SJSA1 (cell line): ENCODE measurements at places on chromosomes 5 and 9. TPM values are rescaled to one million over a fixed set of nuclear protein-coding genes. Genes with fewer than 3 reads are reported as not detected.

SPATA31A5 gene
- total RNA-seq, result not detected in 2 replicates

HAPLN1 gene
- total RNA-seq, result 1.2 and 3.3 TPM in 2 replicates

FAM153A gene
- not detected in 2 replicates for total RNA-seq

ZNF484 gene
- 5.5 and 9.6 TPM in 2 replicates for total RNA-seq

- no peaks in the 10 kb centered on the region; the same call in 1 of the 2 replicates for H3K27me3 ChIP-seq
- no peaks in the 10 kb centered on the region for H3K36me3 ChIP-seq
- no peak overlapping the region for H3K27ac ChIP-seq
- H3K4me3 ChIP-seq, result no peak overlapping the region
Observed at GRCh38 chr5:158487664-158488063, 612.1 kb downstream of the EBF1 start.

DNA sequence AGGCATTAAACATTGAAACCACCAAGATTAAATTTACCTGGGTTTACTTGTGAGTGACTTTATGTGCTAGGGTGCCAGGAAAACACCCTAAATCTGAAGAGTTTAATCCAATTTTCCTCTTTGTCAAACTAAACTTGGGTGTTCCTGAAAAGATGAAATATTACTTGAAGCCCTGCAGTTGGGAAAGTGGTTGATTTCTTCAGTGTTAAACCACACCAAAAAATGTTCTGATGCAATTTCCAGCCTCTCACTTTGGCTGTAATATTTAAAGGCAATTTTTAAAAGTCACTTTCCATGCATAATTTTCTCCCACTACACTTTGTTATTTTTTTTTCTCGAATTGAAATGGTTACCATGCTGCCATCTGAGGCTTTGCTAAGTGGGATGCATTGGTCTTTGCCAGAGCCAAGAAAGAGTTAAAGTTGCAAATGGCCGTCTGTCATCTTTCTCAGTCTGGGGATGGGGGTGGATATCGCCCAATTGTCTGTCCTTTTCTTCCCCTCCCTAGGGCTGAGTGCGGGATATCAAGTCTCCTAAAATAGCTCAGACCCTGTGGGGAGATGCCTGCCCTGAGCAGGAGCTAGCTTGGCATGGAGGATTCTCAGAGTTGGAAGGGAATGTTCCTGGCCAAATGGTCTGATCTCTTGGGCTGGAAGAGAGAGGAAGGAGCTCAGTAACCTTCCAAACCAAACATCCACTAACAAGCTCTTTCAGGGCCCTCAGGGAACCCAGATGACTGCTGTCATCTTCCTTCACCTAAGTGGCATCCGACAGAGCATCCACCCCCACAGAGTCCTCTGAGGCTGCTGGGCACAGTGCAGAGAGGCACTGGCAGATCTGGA, 13.6 kb upstream of the SHB start:
- peaks cover 42% of the 10 kb centered on the region for H3K4me1 ChIP-seq
- no peak for DNase-seq
- H3K27me3 ChIP-seq, result no peaks in the 10 kb centered on the region
- no peak overlapping the region for H3K27ac ChIP-seq
- H3K36me3 ChIP-seq, result no peaks in the 10 kb centered on the region
- H3K4me3 ChIP-seq, result no peak overlapping the region

GRCh38 chr5:143208781-143209510, 194.5 kb downstream of the NR3C1 start:
- no peaks in the 10 kb centered on the region for H3K36me3 ChIP-seq
- H3K4me1 ChIP-seq, result peaks cover 34% of the 10 kb centered on the region
- no peak overlapping the region for H3K4me3 ChIP-seq
- H3K27me3 ChIP-seq, result no peaks in the 10 kb centered on the region

DNA sequence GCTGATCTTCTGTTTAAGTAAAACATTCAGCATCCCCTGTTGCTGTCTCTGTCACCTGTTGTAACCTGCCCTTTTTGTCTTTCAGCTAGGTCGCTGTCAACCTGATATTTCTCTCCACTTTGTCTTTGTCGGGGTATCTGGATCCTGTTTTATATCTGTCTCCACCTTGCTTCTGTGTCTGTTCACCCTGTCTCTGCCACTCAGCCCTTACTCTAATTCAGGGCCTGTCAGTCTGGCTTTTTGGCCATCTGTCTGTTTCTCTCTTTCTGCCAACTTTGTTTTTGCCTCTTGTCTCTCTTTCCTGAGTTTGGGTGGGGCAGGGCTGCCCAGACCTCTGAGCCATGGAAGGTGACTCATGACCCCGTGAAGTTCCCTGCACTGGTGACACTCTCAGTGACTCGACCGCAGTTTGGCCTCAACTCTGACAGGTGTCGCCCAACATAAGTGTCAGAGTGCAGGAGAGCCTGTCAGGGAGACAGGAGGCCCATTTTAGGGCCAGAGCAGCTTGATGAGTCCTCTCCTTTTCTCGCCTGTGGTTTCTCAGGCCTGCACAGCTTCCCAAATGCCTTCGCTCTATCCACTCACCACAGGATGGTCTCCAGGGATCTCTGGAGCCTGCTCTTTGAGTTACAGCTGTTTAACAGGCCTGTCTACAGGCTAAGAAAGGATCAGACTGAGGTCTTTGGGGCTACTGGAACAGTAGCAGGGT, 868 bp downstream of the ZBTB43 start:
- peak overlapping the region; percentile 30; the same call in 1 of the 2 replicates for H3K27ac ChIP-seq
- peak overlapping the region; percentile 80 for H3K4me3 ChIP-seq
- peak; percentile 25 for DNase-seq
- peaks cover 19% of the 10 kb centered on the region for H3K36me3 ChIP-seq
- H3K27me3 ChIP-seq, result no peaks in the 10 kb centered on the region
- peaks cover 11% of the 10 kb centered on the region for H3K4me1 ChIP-seq

DNA sequence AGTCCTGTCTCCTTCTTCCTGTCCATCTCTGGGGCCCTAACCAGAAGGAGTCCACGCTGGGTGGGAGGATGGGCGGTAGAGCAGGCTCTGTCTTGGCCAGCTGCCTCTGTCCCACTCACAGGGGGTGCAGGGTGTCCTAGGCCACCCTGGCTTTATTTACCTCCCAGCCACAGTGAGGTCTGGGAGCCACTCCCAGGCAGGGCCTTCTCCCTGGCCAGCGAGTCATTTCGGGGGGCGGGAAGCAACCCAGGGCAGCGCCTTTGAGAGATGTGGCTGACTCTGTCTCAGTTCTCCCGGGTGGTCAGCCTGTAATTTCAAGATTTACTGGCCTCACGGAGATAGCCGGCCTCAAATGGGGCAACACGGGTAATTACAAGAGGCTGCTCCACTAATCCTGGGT, 67.4 kb upstream of the PTCH1 start:
- H3K4me3 ChIP-seq, result no peak overlapping the region
- peaks cover 80% of the 10 kb centered on the region for H3K4me1 ChIP-seq
- DNase-seq, result peak; percentile 99
- no peaks in the 10 kb centered on the region for H3K36me3 ChIP-seq
- peak overlapping the region; percentile 75 for H3K27ac ChIP-seq

- H3K4me3 ChIP-seq, result no peak overlapping the region
- DNase-seq, result no peak
- peaks cover 5% of the 10 kb centered on the region for H3K4me1 ChIP-seq
Observed at GRCh38 chr5:149013796-149014195, 49.1 kb downstream of the SH3TC2 start.

GRCh38 chr9:4010309-4010708, 289.6 kb downstream of the GLIS3 start:
- no peak overlapping the region for H3K4me3 ChIP-seq
- H3K27me3 ChIP-seq, result no peaks in the 10 kb centered on the region
- DNase-seq, result no peak
- H3K36me3 ChIP-seq, result no peaks in the 10 kb centered on the region
- no peaks in the 10 kb centered on the region for H3K4me1 ChIP-seq
- no peak overlapping the region for H3K27ac ChIP-seq

DNA sequence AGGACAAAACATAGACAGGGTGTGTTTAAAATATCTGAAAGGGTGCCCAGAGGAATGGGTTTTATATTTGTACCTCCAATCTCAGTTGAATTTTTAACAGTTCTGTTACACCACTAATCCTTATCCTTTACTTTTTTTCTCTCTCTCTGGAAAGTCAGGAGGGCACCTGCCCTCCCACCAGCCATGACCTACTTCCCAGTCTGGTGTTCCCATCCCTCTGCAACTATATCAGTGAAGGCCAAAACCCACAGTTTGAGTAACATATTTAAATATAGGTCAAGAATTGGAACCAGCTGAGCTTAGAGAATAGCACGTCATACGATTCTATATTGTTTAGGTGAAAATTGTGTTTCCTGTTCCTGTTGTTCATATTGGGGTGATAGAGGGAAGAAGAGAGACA, 229.8 kb downstream of the NTRK2 start:
- H3K4me1 ChIP-seq, result no peaks in the 10 kb centered on the region
- H3K36me3 ChIP-seq, result no peaks in the 10 kb centered on the region
- DNase-seq, result no peak

DNA sequence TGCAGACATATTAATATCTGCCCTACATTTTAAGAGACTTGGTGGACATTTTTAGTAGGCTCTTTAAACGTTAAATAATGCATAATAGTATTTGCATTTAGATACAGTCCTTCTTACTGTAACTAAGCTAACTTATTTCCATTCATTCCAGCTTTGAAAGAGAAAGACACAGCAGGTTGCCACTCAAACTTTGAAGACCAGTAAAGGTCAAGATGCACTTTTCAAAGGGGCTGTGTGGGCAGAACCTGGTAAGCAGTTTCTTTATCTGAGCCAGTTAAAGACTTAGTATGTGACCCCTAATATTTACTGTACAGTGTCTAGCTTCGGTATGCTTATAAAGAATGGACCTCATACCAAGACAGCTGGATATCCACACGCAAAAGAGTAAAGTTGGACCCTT, 20.8 kb downstream of the PLGRKT start:
- H3K4me3 ChIP-seq, result no peak overlapping the region
- no peaks in the 10 kb centered on the region for H3K36me3 ChIP-seq

DNA sequence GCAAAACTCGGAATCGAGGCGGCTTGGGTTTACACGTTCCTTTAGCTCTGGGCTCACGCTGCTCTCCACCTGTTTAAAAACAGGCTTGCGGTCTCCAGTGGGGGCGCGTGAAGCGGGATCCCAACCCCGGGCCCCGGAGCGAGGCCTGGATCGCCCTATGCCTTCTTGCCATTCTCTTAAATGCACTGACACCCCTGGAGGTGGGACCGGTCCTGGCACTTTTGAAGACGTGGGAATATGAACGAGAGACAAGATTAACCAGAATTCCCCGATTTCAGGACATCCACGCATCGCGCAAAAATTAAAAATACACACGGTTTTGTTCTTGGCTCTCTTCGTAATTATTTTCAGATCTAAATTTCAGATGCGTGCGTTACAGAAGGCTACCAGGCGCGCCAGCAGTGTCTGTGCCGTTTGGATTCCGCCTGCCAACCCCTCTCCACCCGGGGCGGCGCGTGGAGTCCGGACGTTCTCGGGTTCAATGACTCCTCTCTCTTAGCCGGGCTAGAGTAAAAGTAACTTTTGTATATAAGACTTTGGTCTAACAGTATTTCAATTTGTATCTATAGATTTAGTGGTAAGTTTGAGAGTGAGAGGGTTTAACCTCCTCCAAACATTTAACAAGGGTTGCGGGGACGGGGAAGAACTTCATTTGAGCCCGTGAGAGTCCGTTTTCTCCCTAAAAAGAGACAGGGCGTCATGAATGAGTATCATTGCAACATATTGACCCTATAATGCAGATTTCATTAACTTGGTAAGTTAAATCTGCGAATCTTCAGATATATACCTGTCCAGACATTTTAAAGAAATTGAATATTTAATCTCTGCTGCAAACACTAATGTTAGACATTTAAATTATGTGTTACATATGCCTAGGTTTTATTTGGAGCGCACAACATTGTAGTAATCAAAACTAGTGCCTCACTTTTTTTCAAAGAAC, 3.8 kb downstream of the FOXD1 start:
- peaks cover 6% of the 10 kb centered on the region for H3K36me3 ChIP-seq
- no peaks in the 10 kb centered on the region for H3K27me3 ChIP-seq
- no peak overlapping the region for H3K4me3 ChIP-seq
- H3K27ac ChIP-seq, result no peak overlapping the region
- H3K4me1 ChIP-seq, result peaks cover 4% of the 10 kb centered on the region

DNA sequence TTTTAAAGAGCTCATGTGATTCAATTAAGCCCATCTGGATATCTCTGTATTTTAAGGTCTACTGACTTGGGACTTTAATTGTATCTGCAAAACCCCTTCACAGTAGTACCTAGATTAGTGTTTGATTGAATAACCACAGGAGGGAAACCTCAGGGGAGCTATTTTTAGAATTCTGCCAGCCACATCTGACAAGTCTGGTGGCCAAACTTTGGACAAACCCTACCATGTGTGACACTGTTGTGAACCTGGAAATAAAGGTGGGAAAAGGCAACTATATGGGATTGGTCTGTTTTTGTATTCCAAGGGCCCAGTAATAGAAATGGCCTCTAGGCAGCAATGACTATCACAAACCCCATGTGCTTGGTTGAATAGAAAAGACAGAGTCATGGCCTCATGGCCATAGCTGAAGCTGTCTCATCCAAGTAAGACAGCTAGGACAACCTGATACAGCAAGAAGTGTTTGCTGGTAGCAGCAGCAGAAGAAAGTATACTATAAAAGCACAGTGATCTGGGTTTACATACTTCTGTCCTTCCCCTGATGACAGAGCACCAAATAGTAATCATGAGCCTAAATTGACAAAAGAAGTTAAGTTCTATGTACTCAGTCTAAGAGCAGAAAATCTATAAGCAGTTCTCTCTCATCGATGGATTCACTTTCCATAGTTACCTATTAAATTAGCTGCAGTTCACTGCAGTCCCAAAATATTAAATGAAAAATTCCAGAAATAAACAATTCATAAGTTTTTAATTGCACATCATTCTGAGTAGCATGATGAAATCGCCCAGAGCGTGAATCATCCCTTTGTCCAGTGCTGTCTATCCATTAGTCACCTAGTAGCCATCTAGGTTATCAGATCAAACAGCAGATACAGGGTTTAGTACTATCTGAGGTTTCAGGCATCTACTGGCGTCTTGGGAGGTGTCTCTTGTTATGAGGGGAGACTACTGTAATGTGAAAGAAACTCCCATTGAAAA, 189.8 kb downstream of the ARHGAP26 start:
- H3K36me3 ChIP-seq, result 0 out of 2 replicates have a peak, but pooled peaks cover 4% of the 10 kb centered on the region
- H3K27me3 ChIP-seq, result no peaks in the 10 kb centered on the region
- peak overlapping the region; percentile 74 for H3K27ac ChIP-seq
- DNase-seq, result peak; percentile 70

DNA sequence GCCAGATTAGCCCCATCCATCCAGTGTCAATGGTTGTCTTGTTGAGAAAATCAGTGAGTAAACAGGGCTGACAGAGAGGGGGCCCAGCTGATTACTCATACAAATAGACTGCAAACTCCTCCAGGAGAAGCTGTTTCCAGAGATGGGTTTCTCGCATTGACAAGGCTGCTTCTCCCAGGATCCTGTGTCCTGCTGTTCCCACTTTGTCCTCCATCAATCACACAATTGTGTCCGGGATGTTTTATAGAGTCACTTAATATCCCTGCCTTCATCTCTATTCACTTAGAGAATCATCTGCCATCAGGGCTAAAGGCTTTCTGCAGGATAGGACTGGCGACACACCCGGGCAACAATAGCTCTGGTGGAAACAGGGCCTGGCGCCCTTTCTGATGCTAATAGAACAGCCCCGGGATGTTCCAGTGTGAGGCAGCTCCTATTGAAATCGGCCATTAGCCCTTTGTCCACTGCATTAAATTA, 71.7 kb upstream of the TBCA start:
- no peak overlapping the region for H3K4me3 ChIP-seq
- H3K36me3 ChIP-seq, result no peaks in the 10 kb centered on the region
- no peak overlapping the region for H3K27ac ChIP-seq
- peaks cover 7% of the 10 kb centered on the region for H3K4me1 ChIP-seq
